ENCODE measurements at places on chromosomes 12 and 14.

DNA sequence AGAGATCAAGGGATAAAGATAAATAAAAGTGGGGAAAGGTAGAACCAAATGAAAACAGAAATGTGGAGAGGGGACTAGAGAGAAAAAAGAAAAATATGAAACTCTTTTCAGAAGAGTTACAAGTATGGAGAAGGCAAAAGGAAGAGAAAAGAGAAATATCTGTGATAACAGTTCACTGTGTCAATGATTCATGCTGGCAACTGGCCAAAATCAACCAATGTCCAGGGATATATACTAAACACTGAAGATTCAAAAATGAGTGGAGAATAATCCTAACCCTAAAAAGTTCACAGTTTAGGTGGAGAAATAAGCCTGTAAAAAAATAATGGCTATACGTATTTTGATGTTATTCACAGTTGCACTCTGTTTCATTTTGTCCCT, 372.3 kb upstream of the KITLG start:
- no peak for DNase-seq

DNA sequence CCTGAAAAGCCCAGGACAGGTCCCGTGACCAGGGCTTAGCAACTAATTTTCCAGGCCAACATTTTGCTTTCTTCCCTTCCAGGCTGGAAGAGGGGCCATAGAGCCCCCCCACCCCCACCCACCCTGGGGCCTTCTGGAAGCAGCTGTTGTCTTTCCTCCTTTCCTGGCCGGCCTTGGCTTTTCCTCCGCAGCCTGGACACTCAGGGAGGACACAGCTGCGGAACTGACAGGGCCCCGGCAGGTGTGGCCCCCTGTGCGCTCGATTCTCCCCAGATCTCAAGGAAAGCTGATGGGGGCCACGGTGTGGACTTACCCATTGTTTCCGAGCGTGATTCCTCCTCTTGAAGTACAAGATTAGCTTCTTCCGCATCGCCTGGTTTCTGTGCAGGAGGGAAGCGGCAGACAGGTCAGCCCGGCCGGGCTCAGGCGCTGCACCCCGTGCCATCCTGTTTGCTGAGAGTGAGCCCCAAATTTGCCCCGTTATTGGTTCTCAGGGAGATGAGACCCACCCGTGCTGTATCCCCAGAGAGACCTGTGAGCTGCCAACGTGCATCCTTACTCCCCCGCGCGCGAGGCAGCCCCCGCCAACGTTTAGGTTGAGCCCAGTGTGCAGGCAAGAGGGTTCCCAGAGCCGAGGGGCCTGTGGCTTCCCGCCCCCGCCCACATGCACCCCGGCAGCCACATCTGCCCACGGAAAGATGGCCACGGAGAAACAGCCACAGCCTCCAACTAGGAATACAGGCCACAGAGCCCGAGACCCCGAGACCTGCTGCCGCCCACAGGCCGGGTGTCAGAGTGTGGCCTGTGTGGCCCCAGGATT, 129.6 kb downstream of the NCOR2 start:
- no peak for DNase-seq

- no peak for DNase-seq
Observed at GRCh38 chr14:64760916-64761315, 56.7 kb downstream of the PLEKHG3 start.

GRCh38 chr14:63301891-63302534, 16.7 kb downstream of the GPHB5 start:
- no peak for DNase-seq

GRCh38 chr12:4918950-4919660, 9.4 kb downstream of the KCNA1 start:
- DNase-seq: no peak

DNA sequence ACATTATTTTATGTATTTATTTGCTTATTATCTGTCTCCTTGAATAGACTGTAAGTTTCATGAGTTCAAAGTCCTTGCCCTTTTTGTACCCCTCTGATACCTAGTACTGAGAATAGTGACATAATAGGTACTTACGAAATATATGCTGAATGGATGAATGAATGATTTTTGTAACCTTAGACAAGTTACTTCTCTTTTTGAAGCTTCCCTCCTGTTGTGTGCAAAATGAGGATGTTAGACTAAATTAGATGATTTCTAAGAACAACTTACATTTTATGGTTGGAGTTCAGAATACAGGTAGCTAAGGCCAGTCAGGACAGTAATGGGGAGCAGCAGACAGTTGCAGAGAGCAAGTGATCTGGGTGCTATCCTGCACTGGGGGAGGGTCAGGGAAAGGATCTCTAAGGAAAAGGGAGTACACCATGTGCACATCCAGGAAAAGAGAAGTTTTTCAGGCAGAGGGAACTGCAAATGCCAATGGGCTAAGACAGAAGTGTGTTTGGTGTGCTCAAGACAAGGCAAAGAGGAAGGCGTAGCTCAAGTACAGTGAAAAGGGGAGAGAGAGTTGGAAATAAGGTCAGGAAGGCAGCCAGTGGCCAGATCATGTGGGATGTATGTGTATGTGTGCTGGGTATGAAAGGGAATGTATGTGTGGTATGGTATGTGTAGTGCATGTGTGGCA, 59.4 kb upstream of the AMIGO2 start:
- no peak for DNase-seq

GRCh38 chr12:42213954-42214426, 24.1 kb downstream of the YAF2 start:
- DNase-seq: peak; percentile 46

- DNase-seq: no peak
Observed at GRCh38 chr14:33833706-33834465, 117.0 kb downstream of the EGLN3 start.

DNA sequence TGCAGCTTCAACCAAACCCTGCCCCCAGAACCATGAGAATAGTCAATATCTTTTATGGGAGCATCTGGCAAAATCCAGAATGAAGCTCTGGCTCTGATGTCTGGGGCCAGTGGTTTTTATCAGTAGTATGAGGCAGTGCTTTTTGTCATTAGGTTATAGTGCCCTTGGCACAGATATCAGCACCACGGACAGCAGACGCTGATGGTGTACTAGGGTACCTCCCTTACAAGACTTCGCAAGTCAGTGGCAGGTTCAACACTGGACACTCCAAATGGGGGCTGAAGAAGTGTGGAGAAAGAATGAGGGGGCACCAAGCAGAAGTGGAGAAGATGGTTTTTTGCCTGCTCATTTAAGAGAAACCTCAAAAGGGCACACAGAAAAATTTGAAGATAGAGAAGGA, 68.2 kb upstream of the E2F7 start:
- DNase-seq: no peak

DNA sequence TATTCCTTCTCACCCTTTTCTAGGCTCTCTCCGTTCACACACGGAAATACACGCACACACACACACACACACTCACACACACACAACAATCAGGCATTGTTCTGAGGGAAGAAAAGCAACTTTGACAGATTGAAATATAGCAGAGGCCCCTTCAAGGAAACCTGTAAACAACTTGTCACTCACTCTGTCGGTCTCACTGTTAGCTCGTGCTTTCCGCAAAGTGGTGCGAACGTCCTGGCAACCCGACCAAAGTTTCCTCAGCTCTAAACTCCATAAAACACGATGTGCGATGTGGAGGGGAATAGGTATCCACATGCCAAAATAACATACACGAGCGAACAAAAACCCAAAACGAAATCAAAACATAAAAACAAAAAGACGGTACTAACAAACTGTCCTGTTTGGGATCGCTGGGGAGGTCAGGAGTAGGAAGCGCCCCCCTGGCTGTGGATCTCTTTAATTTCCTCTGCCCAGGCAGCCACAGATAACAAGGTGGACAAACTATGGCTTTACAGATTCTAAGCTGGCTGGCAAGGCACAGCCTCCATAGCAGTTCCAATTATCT, 822 bp upstream of the SOX5 start:
- peak; percentile 50 for DNase-seq

- no peak for DNase-seq
Observed at GRCh38 chr12:53102883-53103807, at the start of gene SOAT2. Gene SOAT2, plus strand, starts transcription at chr12:53103486. Its CDS starts 92 bp downstream, at chr12:53103578.

GRCh38 chr12:93348575-93349435, 28.9 kb upstream of the NUDT4 start:
- DNase-seq: no peak

DNA sequence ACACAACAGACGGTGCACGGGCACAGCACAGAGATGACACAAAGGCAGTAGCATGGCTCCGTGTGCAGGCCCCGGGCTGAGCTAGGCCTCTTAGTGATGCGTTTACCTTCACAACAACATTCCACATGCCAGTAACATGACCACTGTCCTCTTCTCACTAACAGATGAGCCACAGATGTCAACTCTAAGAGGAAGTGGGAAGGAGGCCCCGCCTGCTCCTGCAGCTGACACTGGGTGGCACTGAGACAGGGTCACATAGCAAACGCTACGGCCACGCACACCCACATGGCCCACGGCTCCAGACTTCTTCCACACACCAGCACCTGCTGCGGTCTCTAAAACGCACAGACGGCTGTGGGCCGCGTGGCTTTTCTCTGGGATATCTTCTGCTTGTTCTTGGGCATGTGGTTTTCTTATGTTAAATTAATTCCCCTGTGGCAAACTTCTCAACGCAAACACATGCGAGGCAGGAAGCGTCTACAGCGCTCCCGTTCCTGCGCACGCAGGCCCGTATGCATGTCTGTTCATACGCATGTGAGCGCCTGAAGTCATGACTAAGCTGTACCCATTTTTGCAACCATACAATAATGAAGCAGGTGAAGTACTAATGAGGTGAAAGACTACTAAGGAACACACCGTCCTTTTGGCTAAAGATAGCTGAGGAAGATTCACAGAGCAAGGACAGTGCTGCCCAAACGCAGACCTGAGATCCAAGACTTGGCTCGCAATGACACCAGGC, 26.8 kb downstream of the AMN start:
- no peak for DNase-seq

- peak; percentile 89 for DNase-seq
Observed at GRCh38 chr14:93939304-93940229, 12.4 kb downstream of the FAM181A start.

DNA sequence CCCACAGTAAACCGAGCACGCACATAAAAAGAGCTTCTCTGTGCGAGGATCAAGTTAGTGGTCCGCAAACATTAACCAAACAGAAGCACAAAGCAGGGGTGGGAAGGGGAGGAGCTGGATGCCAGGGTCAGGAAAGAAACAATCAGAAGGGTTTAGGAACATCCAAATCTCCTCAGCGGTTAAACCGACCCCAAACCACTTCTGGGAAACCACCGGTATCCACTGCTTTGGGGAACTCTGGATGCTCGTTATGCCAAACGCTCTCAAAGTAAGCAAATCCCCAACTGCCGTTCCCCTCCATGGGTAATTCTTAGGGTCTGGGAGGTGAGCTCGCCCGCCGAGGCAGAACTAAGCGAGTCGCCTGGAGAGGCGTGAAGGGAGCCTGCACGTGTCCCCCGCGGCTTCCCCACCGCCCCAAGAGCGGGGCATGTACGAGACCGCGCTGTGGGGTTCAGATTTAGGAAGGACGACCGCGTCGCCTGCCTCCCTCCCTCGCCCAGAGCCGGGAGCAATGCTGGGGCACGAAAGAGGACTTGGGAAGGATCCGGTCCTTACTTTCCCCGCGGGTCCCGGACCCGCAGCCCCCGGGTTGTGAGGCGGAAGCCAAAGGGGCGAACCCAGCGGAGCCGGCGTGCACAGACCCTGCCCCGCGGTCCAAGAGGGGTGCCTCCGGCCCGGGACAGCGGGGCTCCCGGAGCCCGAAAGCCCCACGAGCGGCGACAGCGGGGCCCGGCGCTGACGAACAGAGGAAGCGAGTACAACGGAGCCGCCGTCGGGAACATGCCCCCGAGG, 711 bp downstream of the SBNO1 start:
- peak; percentile 59 for DNase-seq

- no peak for DNase-seq
Observed at GRCh38 chr12:92036771-92037453, 108.7 kb downstream of the BTG1 start.

DNA sequence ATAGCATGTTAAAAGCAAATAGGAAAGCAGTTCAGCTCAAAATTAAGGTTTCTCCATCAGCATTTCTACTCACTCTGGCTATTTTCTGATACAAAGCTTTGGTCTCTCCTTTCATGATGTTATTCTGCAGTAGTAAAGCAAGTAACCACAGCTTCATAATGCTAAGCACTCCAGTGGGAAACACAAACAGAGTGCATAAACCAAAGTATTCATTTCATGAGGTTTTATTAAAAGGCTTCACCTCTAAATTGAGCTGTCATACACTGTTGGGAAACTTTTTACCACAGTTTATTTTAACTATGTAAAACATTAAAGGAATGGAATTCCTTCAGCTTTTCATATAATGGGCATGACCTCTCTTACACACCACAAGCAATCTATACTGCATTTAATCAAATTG, 157.9 kb upstream of the LMO3 start:
- no peak for DNase-seq

DNA sequence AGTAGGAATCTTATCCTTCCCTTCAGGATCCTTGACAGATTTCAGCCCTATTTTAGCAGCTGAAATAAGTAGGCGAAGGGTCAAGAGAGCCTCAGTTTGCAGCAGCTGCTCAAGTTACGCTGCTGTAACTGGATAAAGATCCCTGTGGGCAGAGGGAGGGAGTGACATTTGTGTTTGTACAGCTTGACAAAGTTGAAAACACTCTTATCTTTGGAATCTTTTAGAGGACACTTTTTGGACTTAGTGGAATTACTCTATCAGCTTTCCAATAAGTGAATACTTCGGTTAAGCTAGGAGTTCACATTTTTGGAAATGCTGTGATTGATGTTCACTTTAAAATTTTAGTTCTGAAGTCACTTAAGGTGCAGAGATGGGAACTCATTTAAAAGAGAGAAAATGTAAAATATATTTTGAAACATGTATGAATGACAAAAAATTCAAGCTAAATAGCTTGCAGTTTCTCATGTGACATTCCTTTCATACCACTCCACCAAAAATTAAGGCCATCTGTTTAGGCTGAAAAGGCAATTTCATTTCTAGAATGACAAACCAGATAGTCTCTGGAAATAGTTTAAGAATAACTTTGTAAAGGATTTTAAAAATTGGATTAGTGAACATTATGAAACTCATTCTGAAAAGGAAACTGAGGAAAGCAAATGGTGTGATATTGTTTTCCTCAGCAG, 55.2 kb downstream of the SLC38A4 start:
- DNase-seq: no peak

- DNase-seq: no peak
Observed at GRCh38 chr14:49908433-49908782, 15.5 kb downstream of the ARF6 start.

- DNase-seq: no peak
Observed at GRCh38 chr12:61161961-61162360, 1098.2 kb upstream of the USP15 start.

GRCh38 chr14:70832561-70833305, 23.4 kb upstream of the MAP3K9 start:
- DNase-seq: no peak

- no peak for DNase-seq
Observed at GRCh38 chr12:93336291-93336741, 41.4 kb upstream of the NUDT4 start.

- peak; percentile 53 for DNase-seq
Observed at GRCh38 chr12:130826151-130826801, 12.8 kb downstream of the STX2 start.

DNA sequence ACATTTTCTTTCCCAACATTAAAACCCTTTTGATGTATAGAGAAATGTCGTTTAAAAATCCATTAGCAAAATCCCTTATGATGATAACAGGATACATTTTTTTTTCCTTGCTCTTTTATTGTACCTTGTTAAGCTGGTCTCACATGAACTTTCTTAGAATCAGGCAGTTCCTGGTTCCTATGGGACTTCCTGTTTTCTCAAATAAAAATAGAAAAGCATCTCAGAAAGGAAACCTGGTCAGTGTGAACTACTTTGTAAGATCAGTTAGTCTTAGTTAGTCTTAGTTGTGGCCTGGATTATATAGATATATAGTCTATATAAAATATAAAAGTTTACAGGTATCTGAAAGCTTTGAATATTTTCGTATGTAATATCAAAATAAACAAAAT, 40.3 kb downstream of the LEMD3 start:
- no peak for DNase-seq

- DNase-seq: no peak
Observed at GRCh38 chr12:59595565-59595882, 305 bp upstream of the SLC16A7 start.
